Breast epithelium (tissue), 4 donors: ENCODE measurements at places on chromosomes 2 and 18. TPM values are rescaled to one million over a fixed set of nuclear protein-coding genes. Genes with fewer than 3 reads are reported as not detected.

The BOK gene
- 77.6 TPM for total RNA-seq

The SCYGR4 gene
- not detected for total RNA-seq

The UGT1A10 gene
- total RNA-seq, result not detected

The LIMS4 gene
- total RNA-seq, result 0.64 TPM

The DHRS9 gene
- total RNA-seq, result 7.8 TPM

The SP140 gene
- 2.6 TPM for total RNA-seq

The CYP27C1 gene
- 0.33 TPM for total RNA-seq

The CNGA3 gene
- not detected for total RNA-seq

The HNRNPLL gene
- total RNA-seq, result 75.1 TPM

The PLGLB1 gene
- total RNA-seq, result 6.0 TPM

- no peaks in the 10 kb centered on the region for H3K36me3 ChIP-seq
- H3K4me3 ChIP-seq, result no peak overlapping the region
- H3K27me3 ChIP-seq, result no peaks in the 10 kb centered on the region
- no peak for DNase-seq
- no peak overlapping the region for H3K27ac ChIP-seq
- H3K4me1 ChIP-seq, result no peaks in the 10 kb centered on the region
Observed at GRCh38 chr2:16088035-16088801, 147.9 kb downstream of the MYCN start.

DNA sequence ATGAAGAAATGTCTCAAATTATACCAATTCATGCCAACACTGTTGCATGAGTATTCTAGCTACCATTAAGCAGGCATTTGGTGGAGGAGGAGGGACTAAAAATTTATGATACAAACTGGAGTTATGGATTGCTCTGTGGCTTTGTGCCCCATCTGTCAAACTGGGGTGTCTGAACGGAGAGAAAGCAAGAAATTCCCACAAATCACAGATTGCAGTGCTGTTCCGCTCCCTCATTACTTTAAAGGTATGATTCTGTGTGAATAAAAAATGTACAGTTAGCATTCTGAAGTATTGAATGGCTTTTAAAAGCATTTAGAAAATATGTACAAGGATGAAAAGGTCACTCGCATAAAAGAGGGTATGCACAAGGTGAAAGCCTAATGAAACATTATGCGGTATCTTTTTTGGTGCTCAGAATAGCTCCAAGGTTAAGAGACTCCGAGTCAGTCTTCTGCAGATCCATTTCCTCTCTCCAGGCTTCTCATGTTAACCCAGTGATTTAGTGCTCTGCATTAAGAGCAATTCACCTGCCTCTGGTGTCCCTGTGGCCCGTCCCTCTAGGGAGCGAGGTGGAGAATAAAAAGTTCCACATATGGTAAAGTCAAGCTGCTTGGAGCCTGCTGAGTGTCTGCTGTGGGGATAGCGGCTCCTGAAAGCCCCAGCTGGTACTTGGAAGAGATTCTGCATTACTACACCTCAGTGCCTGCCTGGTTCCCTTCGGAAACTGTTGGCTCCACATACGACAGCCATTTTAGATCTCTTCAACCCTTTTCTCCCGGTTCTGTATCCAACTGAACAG is 184.2 kb downstream of the ZNF521 start:
- H3K4me1 ChIP-seq, result no peaks in the 10 kb centered on the region
- no peak overlapping the region for H3K4me3 ChIP-seq
- no peaks in the 10 kb centered on the region for H3K27me3 ChIP-seq
- H3K27ac ChIP-seq, result no peak overlapping the region

DNA sequence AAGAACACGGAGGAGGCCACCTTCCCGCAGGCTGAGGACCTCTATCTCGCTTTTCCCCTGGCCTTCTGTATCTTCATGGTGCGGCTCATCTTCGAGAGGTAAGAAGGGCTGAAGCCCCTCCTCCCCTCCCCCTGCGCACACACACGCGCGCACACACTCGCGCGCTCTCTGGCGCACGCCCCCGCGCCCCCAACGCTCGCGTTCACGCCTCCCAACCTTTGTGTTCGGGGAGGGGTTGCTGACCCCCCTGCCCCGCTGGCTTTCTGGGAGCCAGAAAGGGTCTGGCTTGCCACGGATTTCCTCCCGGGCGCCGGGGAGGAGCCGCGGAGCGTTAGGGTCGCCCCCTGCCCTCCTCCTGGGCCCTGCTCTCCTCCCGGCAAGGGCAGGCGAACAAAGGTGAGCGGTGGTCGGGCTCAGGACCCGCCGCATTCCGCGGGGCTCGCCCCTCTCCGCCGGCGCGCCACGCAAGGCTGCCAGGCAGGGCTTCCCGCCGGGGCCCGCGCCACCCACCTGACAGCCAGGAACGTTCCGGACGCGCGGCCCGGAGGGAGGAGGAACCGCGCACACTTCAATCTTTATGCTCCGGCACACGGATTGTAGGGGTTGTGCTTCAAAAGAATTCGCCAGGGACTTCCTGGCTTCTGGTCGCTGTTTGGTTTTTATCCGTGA is 583 bp downstream of the CERS6 start:
- no peaks in the 10 kb centered on the region for H3K36me3 ChIP-seq
- peak overlapping the region; percentile 90 for H3K4me3 ChIP-seq
- H3K27me3 ChIP-seq, result no peaks in the 10 kb centered on the region
- DNase-seq, result no peak
- peak overlapping the region; percentile 92 for H3K27ac ChIP-seq

DNA sequence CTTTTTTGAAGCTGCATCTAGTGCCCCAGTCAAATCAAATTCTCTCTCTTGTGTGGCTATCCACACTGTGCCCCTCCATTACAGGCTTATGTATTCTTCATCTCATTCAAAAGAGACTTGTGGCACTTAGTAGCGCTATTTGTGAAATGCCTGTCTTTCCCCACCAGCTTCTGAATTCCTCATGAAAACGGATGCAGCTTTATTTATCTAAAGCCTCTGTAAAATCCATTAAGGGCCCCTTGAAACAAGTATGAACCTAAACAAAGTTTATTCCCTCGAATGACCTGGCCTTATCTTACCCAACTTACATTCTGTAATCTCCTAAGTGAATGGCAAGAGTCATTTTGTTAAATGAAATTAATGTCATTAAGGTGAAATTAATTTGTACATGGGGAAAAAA is 417.4 kb upstream of the PIK3C3 start:
- H3K27me3 ChIP-seq, result no peaks in the 10 kb centered on the region
- H3K4me3 ChIP-seq, result no peak overlapping the region
- no peak overlapping the region for H3K27ac ChIP-seq
- H3K4me1 ChIP-seq, result no peaks in the 10 kb centered on the region

GRCh38 chr2:161147856-161148255 is 12.4 kb upstream of the TANK start:
- no peak for DNase-seq
- no peaks in the 10 kb centered on the region for H3K4me1 ChIP-seq
- no peak overlapping the region for H3K4me3 ChIP-seq
- no peaks in the 10 kb centered on the region for H3K27me3 ChIP-seq

GRCh38 chr2:100747551-100747950 is 72.4 kb upstream of the NPAS2 start:
- no peak for DNase-seq
- no peak overlapping the region for H3K4me3 ChIP-seq
- no peaks in the 10 kb centered on the region for H3K36me3 ChIP-seq
- H3K27ac ChIP-seq, result no peak overlapping the region
- H3K27me3 ChIP-seq, result peaks cover 7% of the 10 kb centered on the region
- no peaks in the 10 kb centered on the region for H3K4me1 ChIP-seq

DNA sequence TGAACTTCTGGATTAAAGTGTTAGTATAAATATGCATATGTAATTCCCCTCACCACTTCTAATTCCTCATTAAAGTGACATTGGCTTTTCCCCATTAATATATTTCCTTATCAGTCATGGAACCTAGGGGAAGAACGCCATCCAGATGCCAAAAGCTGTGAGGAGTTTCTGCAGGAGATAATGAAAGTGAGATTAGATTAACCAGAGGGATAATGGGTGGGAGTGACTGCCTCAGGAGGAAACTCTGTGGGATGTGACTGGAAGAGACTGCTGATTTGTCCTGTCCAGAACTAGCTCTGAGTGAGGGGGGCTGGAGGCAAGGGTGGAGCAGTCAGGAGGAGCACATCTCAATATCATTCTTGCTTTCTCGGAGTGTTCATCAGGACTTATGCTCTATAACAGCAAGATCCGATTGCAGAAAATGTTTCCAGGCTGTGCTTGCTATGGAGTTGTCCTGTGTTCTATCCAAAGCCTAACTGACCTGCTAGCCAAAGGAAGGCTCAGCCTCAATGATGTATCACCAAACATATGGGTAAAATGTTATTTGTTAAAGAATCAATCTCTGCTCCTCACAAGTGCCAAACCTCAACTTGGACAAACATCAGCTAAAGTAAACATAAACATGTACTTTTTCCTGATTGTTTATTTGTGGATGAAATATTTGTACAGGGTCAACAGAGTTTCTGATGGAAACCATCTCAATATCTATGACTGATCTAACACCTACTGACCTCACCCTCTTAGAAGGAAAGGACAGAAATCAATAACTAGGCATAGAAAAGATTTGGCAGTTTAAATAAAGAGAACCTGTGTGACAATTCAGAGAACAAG is 118.5 kb downstream of the ASXL3 start:
- no peaks in the 10 kb centered on the region for H3K36me3 ChIP-seq
- no peaks in the 10 kb centered on the region for H3K4me1 ChIP-seq
- DNase-seq, result no peak
- no peaks in the 10 kb centered on the region for H3K27me3 ChIP-seq
- H3K27ac ChIP-seq, result no peak overlapping the region
- H3K4me3 ChIP-seq, result no peak overlapping the region

- peak overlapping the region; percentile 49 for H3K4me3 ChIP-seq
- H3K4me1 ChIP-seq, result no peaks in the 10 kb centered on the region
- DNase-seq, result no peak
- no peak overlapping the region for H3K27ac ChIP-seq
- no peaks in the 10 kb centered on the region for H3K27me3 ChIP-seq
Observed at GRCh38 chr2:118841828-118842461, 5.5 kb downstream of the EN1 start.

- no peak overlapping the region for H3K27ac ChIP-seq
- no peaks in the 10 kb centered on the region for H3K27me3 ChIP-seq
Observed at GRCh38 chr18:9323750-9324445, 10.7 kb upstream of the TWSG1 start.

DNA sequence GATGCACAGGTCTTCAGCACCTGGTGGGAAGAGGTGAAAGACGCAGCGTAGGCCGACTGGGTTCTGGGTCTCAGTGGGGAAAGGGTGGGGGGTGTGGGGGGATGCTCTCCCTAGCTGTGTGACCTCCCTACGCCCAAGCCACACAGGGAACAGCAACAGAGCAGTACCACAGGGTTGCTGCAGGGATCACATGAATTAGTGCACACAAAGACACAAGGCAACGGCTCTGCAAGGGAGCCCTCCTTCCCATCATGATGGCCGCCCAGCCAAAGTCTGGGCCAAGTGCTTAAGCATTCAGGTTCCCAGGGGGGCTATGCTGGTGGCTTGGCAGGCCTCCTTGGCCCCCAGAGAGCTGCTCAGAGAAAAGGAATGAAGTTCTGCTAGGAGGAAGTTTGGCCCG is 28.2 kb upstream of the GBX2 start:
- H3K4me1 ChIP-seq, result no peaks in the 10 kb centered on the region
- H3K27ac ChIP-seq, result no peak overlapping the region
- no peaks in the 10 kb centered on the region for H3K36me3 ChIP-seq
- no peak for DNase-seq

GRCh38 chr2:160893581-160893980 is 266.6 kb upstream of the TANK start:
- no peak for DNase-seq
- H3K27me3 ChIP-seq, result no peaks in the 10 kb centered on the region
- no peaks in the 10 kb centered on the region for H3K4me1 ChIP-seq

GRCh38 chr2:149489452-149489851 is 98.1 kb downstream of the MMADHC start:
- H3K27me3 ChIP-seq, result no peaks in the 10 kb centered on the region
- no peaks in the 10 kb centered on the region for H3K36me3 ChIP-seq
- DNase-seq, result no peak
- no peaks in the 10 kb centered on the region for H3K4me1 ChIP-seq

DNA sequence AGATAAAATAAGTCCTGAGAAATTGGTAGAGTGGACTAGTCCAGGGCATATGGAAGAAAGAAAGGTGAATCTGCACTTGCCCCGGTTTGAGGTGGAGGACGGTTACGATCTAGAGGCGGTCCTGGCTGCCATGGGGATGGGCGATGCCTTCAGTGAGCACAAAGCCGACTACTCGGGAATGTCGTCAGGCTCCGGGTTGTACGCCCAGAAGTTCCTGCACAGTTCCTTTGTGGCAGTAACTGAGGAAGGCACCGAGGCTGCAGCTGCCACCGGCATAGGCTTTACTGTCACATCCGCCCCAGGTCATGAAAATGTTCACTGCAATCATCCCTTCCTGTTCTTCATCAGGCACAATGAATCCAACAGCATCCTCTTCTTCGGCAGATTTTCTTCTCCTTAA is 9.8 kb downstream of the SERPINB13 start:
- H3K27ac ChIP-seq, result no peak overlapping the region
- H3K36me3 ChIP-seq, result no peaks in the 10 kb centered on the region
- H3K27me3 ChIP-seq, result no peaks in the 10 kb centered on the region
- no peak overlapping the region for H3K4me3 ChIP-seq
- no peak for DNase-seq

GRCh38 chr2:136029149-136029548 is 43.7 kb upstream of the DARS1 start:
- no peaks in the 10 kb centered on the region for H3K27me3 ChIP-seq
- H3K27ac ChIP-seq, result no peak overlapping the region
- H3K4me3 ChIP-seq, result no peak overlapping the region
- no peaks in the 10 kb centered on the region for H3K36me3 ChIP-seq
- no peak for DNase-seq

DNA sequence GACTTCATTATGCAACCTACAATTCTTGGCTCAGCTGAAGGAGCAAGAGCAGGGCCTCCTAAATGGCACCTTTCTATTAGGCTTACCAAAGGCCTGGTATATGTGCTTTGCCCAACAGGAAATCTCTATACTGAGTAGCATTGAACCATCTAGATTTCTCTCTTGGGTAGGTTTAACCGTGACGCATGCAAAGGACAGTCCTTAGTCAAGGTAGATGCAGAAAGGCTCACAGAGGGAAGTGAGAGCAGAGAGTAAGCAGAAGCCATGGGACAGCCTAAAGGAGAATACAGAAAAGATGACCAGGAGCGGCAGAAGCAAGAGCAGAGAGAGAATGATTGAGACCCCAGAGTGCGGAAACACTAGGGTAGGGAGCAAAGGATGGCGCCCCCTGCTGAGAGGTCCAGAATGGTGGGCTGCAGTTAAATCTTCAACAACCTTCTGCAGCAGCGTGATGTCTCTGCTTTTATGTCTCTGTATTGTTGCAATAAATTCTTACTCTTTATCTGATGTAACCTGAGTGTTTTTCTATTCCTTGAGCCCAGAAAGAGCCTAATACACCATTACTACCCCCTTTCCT is 4.7 kb upstream of the OSBPL1A start:
- H3K36me3 ChIP-seq, result no peaks in the 10 kb centered on the region
- H3K27me3 ChIP-seq, result no peaks in the 10 kb centered on the region
- H3K27ac ChIP-seq, result no peak overlapping the region
- no peaks in the 10 kb centered on the region for H3K4me1 ChIP-seq

- no peaks in the 10 kb centered on the region for H3K36me3 ChIP-seq
- DNase-seq, result no peak
- no peak overlapping the region for H3K27ac ChIP-seq
- H3K27me3 ChIP-seq, result no peaks in the 10 kb centered on the region
- no peak overlapping the region for H3K4me3 ChIP-seq
- H3K4me1 ChIP-seq, result no peaks in the 10 kb centered on the region
Observed at GRCh38 chr18:35730691-35731370, 149.3 kb downstream of the GALNT1 start.
